ENCODE measurements at places on chromosomes 12 and 14.

DNA sequence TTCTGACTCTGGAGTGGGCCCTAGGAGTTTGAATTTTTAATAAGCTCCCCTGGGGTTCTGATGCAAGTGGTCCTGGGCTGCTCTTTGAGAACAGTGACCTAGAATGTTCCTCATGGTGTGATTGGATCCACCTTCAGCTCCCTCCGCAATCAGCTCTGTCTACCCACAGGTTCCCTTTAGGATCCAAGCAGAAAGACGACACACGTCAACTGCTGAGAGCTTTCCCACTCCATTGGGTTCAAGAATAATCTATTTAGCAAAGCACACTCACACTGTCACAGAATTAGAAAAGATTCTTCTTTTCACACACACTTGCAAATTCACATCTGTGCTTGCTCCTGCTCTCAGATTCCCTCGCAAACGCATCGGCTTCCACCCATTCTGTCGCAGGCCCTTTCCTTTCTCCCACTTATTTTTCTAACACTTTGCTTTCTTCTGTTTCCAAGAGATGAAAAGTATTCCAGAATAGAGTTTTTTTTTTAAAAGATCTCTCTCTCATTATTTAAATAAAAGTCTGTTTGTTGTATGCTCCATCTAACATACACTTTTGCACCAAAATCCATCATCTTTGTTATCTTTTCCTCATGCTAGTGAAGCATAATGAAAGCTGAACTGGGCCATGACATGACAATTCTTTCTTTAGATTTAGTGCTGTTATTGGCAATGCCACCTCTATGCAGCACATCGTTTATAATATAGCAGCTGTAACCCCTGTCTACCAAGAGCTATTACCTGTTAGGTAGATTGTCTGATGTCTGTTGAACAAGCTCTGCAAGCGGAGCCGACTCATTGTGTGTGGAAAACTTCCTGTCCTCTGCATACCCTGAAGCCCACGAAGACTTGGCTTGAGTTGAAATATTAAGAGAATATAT is 73.1 kb downstream of the CACNA1C start:
- DNase-seq, result no peak

DNA sequence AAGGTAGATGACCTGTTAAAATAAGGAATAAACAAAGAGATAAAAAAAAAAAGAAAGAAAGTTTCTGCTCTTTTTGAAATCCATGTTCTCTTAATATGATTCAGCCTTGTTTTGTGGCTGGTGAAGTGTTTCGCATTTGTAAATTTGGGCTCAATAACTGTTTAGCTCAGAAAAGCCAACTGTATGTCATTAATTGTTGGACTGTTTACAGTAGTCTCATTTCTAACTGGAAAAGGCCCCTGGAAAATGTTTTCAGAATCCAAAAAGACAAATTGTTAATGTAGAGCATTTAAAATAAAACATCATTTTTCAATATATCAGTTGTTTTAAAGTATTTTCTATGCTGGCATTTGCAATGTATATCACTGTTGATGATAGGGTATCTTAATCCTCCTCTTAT is 47.4 kb upstream of the DYRK2 start:
- no peak for DNase-seq

- DNase-seq, result no peak
Measured at GRCh38 chr12:5478081-5478706, 46.3 kb downstream of the NTF3 start.

GRCh38 chr14:59919570-59920377 is at the start of gene LRRC9:
Gene LRRC9 (plus strand): TSS chr14:59920144.
- peak; percentile 51 for DNase-seq

DNA sequence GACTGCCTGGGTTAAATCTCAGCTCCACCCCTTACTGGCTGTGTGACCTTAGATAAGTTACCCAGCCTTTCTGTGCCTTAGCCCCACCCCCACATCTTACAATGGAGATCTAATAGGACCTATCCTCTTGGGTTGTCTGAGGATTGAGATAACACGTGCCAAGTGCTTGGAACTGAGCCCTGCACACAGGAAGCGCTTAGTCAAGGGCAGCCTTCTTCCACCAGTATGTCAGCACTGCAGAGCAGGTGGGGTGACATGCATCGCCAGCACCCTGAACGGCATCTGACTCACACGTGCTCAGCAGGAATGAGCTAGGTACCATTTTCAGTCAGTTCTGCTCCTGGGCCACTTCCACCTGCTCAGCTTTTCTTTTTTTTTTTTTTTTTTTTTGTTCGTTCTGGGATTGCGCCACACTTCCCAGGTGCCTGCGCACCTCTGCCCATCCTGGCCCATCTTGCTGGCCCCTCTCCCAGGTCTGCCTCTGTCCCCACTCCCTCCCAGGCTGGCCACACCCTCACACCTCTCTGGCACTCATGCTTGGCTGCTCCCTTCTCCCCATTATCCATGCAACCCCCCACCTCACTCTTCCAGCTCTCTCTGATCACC is 19.6 kb downstream of the LGMN start:
- no peak for DNase-seq

GRCh38 chr12:106583242-106584103 is 669 bp downstream of the RFX4 start:
- no peak for DNase-seq

- DNase-seq, result no peak
Measured at GRCh38 chr14:43754838-43755237, 752.2 kb downstream of the FSCB start.

DNA sequence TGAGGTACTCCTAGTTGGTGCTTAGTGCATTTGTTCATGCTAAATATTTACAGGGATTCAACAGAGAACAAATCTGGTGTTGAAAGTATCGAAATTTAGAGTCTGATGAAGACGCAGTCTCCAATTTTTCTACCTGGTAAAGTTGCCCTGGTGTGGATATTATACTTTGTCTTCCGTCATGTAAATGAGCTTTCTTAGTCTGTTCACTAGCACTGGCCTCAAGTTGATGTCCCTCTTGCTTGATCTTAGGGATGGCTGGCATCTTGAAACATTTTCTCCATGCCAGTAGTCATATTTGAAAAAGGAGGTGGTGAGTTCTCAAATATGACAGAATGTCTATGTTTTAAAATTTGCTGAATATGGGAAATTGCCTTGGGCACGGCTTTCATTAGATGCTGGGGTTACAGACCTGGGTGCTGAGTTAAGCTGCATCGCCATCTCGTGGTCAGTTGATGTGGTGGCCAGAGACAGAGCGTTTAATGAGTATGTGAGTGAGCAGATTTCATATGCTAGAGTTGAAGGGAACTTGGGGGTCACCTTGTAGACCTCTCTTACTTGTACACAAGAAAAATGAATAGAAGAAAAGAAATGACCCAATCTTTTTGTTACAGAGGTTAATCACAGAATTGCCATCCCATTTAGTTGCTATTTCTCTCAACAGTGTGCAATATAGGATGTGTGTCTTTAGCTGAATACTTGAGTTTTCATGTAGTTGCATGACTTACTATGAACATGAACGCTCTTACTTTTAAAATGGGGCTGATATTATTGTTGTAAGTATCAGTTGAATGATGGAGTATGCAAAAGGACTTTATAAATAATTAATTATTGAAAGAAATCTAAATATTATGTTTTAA is 172.8 kb upstream of the DCN start:
- peak; percentile 41 for DNase-seq

DNA sequence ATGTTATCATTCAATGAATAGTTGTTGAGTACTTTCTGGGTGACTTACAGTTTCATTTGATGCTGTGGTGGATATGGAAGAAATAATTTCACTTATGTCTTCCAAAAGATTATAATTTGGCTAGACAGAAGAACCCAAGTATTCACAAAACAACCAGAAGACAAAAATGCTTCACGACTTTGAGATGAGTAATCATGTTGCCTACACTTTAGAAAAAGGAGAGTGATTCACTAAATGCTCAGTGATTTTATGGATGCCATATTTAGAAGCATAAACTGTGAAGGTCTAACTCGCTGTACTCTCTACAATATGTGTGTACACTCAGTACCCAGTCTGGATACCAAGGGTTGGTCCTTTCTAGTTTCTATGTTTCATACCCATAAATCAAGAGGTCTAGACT is 101.3 kb upstream of the E2F7 start:
- no peak for DNase-seq

- DNase-seq, result no peak
Measured at GRCh38 chr12:82414044-82414443, 55.7 kb downstream of the METTL25 start.

DNA sequence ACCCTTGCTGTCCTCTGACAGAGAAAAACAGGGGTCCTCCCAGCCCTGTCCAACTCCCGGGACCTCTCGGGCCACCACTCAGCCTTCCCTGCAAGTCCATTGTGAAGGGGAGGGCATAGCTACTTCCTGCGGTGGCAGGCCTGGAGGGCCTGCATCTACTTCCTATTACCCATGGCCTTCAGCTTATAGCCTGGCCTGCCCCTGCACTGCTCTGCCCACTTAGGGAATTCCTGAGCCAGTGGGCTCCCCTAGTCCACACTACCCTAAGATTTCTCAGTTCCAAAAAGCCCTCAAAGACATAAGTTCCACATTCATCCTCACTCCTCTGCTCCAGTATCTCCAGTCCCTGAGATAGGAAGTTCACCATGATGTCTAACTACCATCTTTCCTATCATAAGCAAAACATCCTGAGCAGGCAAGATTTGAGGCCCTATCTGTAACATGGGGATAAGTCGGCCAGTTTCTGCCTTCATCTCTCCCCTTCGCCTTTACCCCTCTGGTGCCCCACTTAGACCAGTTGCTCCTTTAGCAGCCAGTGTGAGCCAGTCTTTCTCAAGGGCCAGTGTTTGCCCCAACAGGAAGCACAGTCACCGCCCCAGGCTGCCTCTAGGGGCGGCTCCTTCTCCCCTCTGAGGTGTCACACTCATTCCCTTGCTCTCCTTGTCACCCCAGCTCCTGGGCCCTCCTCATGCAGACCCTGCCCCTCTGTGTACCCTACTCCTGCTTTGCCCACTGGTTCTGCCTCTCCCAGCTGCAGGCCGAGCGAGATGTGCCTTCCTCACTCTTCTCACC is 10.9 kb downstream of the HDAC7 start:
- peak; percentile 65 for DNase-seq

GRCh38 chr12:64551676-64552075 is 58.6 kb upstream of the RASSF3 start:
- no peak for DNase-seq

DNA sequence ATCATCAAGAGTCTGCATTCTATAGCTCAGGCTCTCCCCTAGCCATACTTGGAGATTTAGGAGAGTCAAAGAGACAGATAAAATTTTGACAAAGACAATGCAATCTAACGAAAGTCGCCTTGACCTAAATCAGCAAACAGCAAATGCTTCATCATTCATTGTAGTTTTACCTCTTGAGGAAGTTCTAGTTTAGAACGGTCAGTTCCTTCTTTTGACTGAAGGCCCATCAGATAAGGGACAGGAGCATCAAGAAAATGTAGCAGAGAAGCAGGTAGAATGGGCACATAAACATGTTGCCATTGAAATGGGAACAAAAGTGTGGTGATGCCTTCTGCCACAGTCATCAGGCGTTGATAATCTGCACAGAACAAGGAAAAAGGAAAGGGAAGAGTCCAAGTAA is 130.9 kb downstream of the DENND5B start:
- DNase-seq, result no peak

DNA sequence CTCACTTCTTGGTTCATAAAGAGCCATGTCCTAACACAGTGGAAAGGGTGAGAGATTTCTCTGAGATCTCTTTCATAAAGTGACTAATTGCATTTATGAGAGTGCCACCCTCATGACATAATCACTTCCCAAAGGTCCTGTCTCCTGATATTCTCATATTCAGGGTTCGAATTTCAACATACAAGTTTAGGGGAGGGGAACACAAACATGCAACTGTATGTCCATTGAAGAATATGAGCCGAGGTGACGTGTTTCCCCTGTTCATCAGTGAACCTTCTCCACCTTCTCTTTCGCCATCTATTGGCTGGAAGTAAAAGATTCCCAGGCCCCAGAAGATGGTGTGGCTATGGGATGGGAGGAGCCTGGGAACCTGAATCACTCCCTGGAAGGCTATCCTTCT is 354.2 kb upstream of the ATP2B1 start:
- peak; percentile 4 for DNase-seq

GRCh38 chr14:91575469-91576208 is 65.5 kb upstream of the PPP4R3A start:
- DNase-seq, result no peak

GRCh38 chr12:100987552-100988521 is 193.3 kb downstream of the ANO4 start:
- no peak for DNase-seq

GRCh38 chr12:1518591-1519516 is 75.5 kb downstream of the FBXL14 start:
- DNase-seq, result no peak

DNA sequence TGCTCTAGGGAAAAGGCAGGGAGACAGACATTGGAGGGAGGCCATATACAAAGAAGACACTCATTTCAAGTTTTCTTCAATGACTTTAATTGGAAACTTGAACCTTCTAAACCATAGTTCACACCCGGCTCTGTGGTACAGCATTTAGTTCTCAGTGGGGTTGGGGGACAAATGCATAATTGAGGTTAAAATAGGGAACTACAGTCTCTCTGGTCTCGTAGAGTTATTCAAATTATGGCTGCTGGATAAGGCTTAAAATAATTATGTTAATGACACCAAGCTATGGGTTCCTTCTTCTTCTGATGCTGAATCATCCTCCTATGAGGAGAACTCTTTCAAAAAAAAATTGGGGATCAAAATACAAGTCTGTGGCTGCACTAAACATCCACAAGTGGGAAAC is 3.8 kb upstream of the RPAP3 start:
- DNase-seq, result no peak

GRCh38 chr12:130224613-130225012 is 62.3 kb downstream of the FZD10 start:
- no peak for DNase-seq

DNA sequence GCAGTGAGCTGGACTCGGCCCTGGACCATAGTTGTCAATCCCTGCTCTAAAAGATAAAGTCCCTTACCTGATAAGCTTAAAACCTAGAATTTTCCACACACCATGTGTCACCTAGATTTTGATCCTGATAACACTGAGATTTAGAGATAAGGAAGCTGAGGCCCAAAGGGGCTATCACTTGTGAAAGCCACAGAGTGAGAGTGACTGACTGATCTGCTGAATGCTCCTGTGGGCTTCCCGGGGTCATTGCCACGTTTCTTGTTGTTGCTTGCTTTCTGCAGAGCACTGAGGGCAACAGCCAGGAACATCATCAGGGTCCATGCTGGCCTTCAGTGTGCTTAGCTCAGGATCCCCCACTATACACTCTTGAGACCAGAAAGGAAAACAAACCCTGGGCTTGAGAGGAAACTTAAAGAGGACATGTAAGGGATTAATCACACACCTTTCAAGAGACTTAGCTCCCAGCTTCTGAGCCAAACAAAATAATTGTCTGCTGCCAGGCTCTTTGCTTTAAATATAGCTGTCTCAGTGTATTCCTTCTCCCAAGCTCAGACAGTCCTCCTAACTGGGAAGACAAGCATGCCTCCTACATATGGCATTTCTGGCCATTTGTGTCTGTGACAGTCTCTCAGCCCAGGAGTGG is 82.6 kb upstream of the ARHGAP5 start:
- DNase-seq, result no peak

DNA sequence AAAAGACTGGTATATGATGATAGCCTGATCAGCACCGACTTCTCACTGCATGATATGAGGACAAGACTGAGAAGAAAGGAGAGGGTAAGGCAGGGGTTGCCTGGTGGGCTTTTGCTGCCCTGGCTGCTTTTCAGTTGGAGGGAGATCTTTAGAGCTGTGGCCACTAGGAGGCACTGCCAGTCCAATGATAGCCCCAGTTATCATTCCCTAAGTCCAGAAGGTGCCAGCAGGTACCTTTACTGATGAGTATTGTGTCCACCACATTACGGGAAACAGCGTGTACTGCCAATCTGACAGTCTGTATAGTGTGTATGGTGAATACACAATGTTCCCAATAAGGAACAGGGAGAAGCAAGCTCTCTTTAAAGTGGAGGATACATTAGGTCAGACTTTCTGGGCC is 55.8 kb upstream of the CCDC175 start:
- DNase-seq, result peak; percentile 9

- DNase-seq, result no peak
Measured at GRCh38 chr12:113200021-113200797, 14.7 kb downstream of the RITA1 start.

Data from CD4-positive, alpha-beta T cell treated with Interleukin-12 subunit alpha and Interleukin-12 subunit beta, for 1 hour (primary cell).